ENCODE measurements at places on chromosomes 3 and 15. TPM values are rescaled to one million over a fixed set of nuclear protein-coding genes. Genes with fewer than 3 reads are reported as not detected.

GRCh38 chr3:188649521-188649920 lies 495.6 kb downstream of the LPP start:
- H3K36me3 ChIP-seq, result peaks cover 2% of the 10 kb centered on the region
- peaks cover 12% of the 10 kb centered on the region for H3K4me1 ChIP-seq
- H3K4me3 ChIP-seq, result no peak overlapping the region
- H3K27ac ChIP-seq, result peak overlapping the region; percentile 57

DISP2 gene
- 0.49 TPM for total RNA-seq

GRCh38 chr15:32747921-32748342 lies 30.1 kb downstream of the GREM1 start:
- H3K36me3 ChIP-seq, result no peaks in the 10 kb centered on the region
- no peaks in the 10 kb centered on the region for H3K27me3 ChIP-seq
- no peak overlapping the region for H3K27ac ChIP-seq
- no peak for DNase-seq
- no peak overlapping the region for H3K4me3 ChIP-seq

GRCh38 chr3:99910752-99911290 lies 93.2 kb downstream of the CMSS1 start:
- no peaks in the 10 kb centered on the region for H3K4me1 ChIP-seq
- no peak overlapping the region for H3K27ac ChIP-seq
- no peaks in the 10 kb centered on the region for H3K27me3 ChIP-seq
- H3K4me3 ChIP-seq, result no peak overlapping the region
- no peak for DNase-seq

- H3K27ac ChIP-seq, result no peak overlapping the region
- H3K36me3 ChIP-seq, result no peaks in the 10 kb centered on the region
- DNase-seq, result no peak
- peak overlapping the region; percentile 69 for H3K4me3 ChIP-seq
These were observed 2.6 kb downstream of the SMAD3 start for GRCh38 chr15:67067930-67068551.

- H3K27me3 ChIP-seq, result no peaks in the 10 kb centered on the region
- H3K4me1 ChIP-seq, result peaks cover 3% of the 10 kb centered on the region
- no peaks in the 10 kb centered on the region for H3K36me3 ChIP-seq
- no peak for DNase-seq
These were observed 59.6 kb upstream of the TSC22D2 start for GRCh38 chr3:150348500-150348899.

ZNF662 gene
- 18.1 TPM for total RNA-seq

PARP6 gene
- 63.1 TPM for total RNA-seq

DNA sequence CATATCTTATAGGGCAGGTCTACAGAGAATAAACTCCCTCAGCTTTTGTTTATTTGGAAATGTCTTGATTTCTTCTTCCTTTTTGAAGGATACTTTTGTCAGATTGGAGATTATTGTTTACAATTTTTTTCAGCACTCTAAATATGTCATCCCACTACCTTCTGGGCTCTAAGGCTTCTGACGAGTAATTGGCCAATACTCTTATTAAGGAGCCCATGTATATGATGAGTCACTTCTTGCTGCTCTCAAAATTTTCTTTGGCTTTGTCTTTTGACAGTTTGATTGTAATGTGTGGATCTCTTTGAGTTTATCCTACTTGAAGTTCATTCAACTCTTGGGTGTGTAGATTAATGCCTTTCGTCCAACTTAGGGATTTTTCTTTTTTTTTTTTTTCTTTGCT lies 28.9 kb upstream of the CD200R1L start:
- DNase-seq, result no peak
- no peaks in the 10 kb centered on the region for H3K27me3 ChIP-seq
- no peak overlapping the region for H3K27ac ChIP-seq
- H3K4me3 ChIP-seq, result no peak overlapping the region
- no peaks in the 10 kb centered on the region for H3K4me1 ChIP-seq

DNA sequence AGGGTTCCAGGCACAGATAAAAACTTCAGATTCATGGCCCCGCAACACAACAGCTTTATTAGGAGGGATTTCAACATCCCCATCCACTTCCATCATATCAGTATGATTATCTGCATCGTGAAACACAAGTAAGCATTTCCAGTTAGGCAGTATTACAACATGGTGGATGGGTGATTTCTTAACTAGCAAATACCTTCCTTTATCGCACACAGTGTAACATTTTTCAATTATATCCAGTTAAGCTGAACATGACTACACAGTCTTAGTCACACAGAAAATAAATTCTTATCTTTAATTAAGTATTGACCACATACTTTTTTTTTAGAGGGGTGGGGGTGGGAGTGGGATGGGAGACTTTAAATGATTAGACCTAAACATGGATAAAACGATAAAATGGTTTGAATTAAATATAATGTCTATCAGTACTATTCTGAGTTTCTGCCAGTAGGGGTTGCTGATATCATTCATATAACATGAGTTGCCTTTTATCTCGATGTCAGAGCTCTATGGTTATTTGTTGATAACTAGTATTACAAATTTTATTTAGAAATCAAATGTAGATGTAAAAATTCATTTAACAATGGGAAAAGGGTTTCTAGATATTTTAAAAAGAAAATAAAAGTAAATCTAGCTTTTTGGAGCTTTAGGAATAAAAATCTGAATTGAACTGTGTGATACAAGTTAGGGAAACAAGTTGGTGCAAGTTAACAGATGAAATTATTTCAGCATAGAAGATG lies 146.6 kb downstream of the TBL1XR1 start:
- no peak overlapping the region for H3K27ac ChIP-seq
- H3K27me3 ChIP-seq, result no peaks in the 10 kb centered on the region
- H3K4me1 ChIP-seq, result no peaks in the 10 kb centered on the region

TMEM158 gene
- 3.0 TPM for total RNA-seq

DNA sequence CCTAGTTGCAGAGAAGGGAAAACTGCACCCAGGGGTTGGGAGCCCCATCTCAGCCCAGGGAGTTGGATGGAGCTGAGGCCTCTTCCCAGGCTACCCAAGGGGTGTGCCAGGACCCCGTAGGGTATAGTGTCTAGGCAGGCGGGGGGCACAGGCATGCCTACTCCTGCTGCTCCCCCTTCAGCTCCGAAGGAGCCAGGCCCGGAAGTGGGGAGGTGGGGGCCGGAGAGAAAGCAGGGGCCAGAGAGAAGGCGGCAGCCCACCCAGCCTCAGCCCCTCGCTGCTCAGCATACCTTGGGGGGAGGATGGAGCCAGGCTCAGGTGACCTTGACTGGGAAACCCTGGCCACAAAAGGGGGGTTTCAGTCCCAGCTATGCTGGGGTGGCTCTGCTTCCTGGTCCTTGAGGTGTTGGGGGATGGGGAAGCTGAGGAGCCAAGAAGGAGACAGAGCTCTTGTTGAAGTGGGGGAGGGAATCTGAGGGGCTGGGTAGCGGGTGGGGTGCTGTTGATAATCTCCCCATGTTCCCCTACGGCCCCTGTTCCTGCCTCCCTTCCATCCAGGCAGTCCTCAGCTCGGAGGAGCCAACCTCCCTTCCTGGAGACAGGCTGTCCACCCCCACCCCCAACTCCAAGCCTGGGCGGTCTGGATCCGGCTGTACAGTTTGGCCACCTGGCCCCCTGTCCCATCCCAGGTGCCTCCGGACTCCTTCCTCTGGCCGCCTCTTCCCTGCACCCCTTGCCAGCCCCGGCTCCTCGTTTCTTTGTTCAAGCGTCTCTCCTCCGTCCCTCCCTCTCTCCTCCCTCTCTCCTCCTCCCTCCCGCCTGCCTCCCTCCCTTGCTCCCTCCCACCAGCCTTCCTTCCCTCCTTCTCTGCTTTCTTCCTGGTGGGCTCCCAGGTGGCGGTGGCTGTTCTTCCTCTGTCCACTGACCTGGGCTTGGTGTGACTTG lies 1.7 kb downstream of the SEMA3F start:
- no peak for DNase-seq
- no peak overlapping the region for H3K27ac ChIP-seq

DNA sequence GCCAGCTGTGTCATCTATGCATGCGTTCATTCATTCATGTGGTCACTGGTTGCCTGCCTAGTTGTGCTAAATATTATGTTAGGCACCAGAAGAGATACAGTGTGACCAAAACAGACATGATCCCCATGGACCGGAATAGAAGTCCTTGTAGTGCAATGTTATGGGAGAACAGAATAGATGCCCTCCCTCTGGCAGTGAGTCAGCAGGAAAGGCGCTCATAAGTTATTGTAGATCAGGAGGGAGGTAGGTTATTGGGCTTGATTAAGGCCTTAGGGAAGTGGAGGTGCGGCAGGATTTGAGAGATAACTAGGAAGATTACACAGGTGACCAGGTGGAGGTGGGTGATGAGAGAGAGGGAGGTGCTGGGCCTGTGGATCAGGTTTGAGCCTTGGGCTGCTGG lies 5.2 kb downstream of the MCTP2 start:
- no peaks in the 10 kb centered on the region for H3K36me3 ChIP-seq
- H3K4me3 ChIP-seq, result no peak overlapping the region
- H3K4me1 ChIP-seq, result no peaks in the 10 kb centered on the region
- H3K27ac ChIP-seq, result no peak overlapping the region

DNA sequence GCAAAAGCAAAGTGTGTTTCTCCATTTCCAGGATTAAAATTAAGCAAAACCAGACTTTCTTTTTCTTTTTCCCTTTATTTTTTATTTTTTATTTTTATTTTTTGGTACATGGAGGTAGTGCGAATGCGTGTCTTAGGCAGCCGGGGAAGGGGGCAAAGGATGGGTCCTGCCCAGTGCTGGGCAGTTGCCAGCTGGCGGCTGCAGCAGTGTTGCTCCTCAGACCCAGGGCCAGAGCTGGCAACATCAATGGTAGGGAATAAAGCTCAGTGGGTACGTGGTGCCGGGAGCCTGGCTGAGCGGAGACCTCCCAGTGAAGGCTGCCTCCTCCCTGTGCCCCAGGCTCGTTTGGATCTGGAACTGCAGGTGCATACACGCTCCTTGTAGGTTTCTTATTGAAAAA lies 46.3 kb downstream of the POLR2M start:
- no peak overlapping the region for H3K27ac ChIP-seq
- no peaks in the 10 kb centered on the region for H3K36me3 ChIP-seq
- H3K27me3 ChIP-seq, result no peaks in the 10 kb centered on the region
- no peaks in the 10 kb centered on the region for H3K4me1 ChIP-seq
- no peak overlapping the region for H3K4me3 ChIP-seq

DNA sequence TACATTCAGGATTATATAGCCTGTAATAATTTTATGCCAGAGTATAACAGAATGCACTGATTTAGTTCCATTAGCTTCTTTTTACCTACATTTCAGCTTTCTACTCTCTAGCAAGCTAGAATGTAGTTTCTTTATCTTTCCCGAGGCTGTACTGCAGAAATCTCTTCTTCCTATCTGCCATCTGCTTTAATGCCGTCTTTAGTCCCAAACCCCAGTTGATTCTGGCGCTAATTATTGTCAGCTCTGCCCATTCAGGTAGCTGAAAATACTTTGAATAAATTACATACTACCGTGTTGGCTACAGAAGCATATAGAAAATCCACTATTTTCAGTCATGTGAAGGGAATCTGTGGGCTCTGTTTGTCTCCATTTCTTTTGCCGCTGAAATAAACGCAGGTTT lies 706.7 kb downstream of the NTRK3 start:
- no peaks in the 10 kb centered on the region for H3K36me3 ChIP-seq
- H3K4me3 ChIP-seq, result no peak overlapping the region
- no peak overlapping the region for H3K27ac ChIP-seq

DNA sequence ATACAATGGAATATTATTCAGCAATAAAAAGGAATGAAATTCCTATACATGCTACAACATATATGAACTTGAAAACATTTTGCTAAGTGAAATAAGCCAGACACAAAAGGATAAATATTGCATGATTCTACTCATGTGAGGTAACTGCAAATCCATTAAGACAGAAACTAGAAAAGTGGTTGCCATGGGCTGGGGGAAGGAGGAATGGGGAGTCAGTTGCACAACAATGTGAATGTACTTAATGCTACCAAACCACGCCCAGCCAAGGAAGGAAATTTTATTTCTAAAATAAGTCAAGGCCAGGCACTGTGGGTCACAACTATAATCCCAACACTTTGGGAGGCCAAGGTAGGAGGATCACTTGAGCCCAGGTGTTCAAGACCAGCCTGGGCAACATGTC lies 9.8 kb upstream of the GMPPB start:
- no peaks in the 10 kb centered on the region for H3K27me3 ChIP-seq
- peaks cover 7% of the 10 kb centered on the region for H3K36me3 ChIP-seq
- no peak overlapping the region for H3K27ac ChIP-seq
- H3K4me3 ChIP-seq, result no peak overlapping the region

DNA sequence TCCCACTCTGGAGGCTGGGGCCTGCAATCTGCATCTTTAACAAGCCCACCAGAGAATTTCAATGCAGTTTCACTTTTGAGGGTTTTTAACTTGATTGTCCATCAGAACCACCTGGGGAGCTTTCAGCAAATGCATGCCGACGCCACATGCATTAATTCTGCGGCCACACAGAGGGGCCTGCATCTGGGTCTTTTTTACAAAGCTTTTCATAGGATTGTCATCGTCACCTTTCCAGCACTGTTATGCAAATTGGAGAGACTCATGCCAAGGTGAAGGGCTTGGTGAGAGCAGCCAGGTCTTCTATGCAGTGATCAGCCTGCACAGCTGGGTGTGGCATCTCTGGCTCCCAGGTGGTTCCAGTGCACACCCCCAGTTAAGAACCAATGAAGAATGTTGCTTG lies 143.0 kb upstream of the CTDSPL start:
- H3K4me3 ChIP-seq, result no peak overlapping the region
- DNase-seq, result no peak
- H3K36me3 ChIP-seq, result no peaks in the 10 kb centered on the region

ERC2 gene
- 0.27 TPM for total RNA-seq

GRCh38 chr3:48387634-48388033 lies 15.6 kb downstream of the FBXW12 start:
- H3K36me3 ChIP-seq, result no peaks in the 10 kb centered on the region
- no peak overlapping the region for H3K4me3 ChIP-seq
- no peak for DNase-seq
- H3K27me3 ChIP-seq, result no peaks in the 10 kb centered on the region
- no peaks in the 10 kb centered on the region for H3K4me1 ChIP-seq
- H3K27ac ChIP-seq, result no peak overlapping the region

ADAMTSL3 gene
- total RNA-seq, result 54.8 TPM

GRCh38 chr15:78937132-78937739 lies 7.6 kb downstream of the CTSH start:
- DNase-seq, result peak; percentile 54
- H3K4me3 ChIP-seq, result no peak overlapping the region
- H3K27ac ChIP-seq, result no peak overlapping the region
- H3K4me1 ChIP-seq, result no peaks in the 10 kb centered on the region
- H3K36me3 ChIP-seq, result no peaks in the 10 kb centered on the region

DNA sequence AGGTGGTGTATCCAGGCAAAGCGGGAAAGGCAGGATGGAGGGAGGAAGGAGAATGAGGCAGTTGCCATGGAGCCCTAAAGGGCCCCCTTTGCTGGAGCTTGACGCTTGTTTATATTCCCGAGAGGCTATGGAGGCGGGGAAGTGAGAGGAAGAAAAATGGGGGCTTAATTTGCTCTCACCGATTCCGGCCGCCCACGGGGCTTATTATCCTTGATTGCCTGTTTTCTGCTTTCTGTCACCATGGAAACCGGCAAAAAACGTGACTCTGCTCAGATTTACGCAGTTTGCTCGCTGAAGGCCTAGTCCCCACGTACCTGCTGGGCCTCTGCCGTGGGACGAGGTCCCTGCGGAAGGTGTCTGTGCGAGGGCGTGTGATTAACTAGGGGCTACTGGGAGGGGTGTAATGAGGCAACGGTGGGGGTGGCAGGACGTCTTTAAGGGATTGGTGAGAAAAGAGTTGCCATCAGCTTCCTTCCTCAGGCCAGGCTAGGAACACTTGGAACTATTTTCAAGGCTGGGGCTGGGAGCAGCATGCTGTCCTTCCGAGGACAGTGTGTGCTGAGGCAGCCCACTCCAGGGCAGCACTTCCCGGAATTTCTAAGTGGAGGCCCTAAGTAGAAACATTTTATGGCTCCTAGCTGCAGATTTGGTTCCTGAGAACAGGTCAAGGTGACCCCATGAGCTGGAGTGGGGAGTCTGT lies 110.8 kb upstream of the NDN start:
- H3K27me3 ChIP-seq, result no peaks in the 10 kb centered on the region
- no peak overlapping the region for H3K4me3 ChIP-seq
- no peaks in the 10 kb centered on the region for H3K36me3 ChIP-seq
- H3K27ac ChIP-seq, result no peak overlapping the region
- no peaks in the 10 kb centered on the region for H3K4me1 ChIP-seq
